ENCODE measurements at places on chromosomes 1 and 21.
A peak's percentile ranks its signal among the peaks of the same experiment; 100 is the strongest.

GRCh38 chr1:186996816-186997215 is 168.1 kb downstream of the PLA2G4A start:
- no peak for DNase-seq

- DNase-seq = no peak
Observed at GRCh38 chr1:43522431-43522775, 8.3 kb upstream of the PTPRF start.

- DNase-seq = no peak
Observed at GRCh38 chr1:78892260-78892840, 114.2 kb downstream of the ADGRL4 start.

DNA sequence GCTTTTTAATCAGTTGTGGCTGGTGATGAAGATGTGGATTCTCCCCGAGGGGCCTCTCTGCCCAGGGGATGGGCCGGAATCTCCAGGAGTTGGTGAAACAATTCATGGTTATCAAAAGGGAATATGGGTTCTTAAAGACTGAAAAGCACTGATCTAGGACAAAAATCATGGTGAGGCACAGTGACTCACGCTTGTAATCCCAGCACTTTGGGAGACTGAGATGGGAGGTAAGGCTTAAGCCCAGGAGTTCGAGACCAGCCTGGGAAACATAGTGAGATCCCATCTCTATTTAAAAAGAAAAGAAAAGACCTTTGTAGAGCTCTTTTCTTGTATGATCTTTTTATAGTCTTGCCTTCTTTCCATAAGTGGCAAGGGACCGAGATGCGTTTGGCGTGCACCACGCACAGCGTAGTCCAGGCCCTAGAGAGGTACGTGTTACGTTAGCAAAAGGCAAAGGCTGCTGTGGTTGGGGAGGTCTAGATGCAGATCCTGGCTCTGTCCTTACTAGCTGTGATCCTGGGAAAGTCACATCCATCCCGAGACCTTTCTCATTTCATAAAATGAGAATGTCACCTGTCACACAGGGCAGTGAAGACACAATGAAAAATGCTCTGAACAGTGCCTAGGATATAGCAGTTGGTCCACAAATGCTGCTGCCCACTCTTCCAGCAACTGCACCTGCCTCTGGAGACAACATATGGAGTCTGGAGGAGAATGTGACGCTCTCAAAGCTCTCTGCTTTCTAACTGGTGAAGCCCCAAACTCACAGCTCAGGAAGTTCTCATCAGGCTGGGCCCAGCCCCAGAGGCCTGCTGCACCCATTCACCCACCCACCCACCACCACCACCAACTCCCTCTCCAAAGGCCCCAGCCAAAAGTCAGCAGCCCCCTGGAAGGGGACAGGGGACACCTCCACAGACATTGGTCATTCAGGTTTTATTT is 54.8 kb downstream of the KIF21B start:
- peak; percentile 4 for DNase-seq

GRCh38 chr21:45366931-45367401 is 38.0 kb upstream of the COL18A1 start:
- DNase-seq = peak; percentile 94

- DNase-seq = no peak
Observed at GRCh38 chr1:27292106-27292505, 29.9 kb upstream of the TMEM222 start.

GRCh38 chr1:241308011-241308410 is 49.0 kb downstream of the RGS7 start:
- no peak for DNase-seq

- DNase-seq = no peak
Observed at GRCh38 chr1:2316451-2316961, 74.8 kb downstream of the MORN1 start.

DNA sequence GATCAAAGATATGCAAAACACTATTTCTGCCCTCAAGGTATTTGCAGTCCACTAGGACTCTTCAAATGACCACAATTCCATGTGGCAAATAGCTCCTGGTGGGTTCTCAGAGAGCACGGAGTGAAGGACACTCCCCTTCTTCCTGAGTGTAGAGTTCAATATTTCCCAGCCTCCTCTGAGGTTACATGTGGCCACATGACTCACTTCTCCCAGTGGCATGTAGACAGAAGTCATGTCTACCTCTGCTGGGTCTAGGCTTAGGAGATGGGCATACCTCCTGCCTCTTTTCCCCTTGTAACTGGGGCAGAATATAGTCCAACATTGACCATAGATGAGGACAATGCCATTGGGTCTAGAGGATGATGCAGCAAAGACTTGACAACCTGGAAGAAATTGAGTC is 191.4 kb downstream of the MIS18A start:
- DNase-seq = no peak

DNA sequence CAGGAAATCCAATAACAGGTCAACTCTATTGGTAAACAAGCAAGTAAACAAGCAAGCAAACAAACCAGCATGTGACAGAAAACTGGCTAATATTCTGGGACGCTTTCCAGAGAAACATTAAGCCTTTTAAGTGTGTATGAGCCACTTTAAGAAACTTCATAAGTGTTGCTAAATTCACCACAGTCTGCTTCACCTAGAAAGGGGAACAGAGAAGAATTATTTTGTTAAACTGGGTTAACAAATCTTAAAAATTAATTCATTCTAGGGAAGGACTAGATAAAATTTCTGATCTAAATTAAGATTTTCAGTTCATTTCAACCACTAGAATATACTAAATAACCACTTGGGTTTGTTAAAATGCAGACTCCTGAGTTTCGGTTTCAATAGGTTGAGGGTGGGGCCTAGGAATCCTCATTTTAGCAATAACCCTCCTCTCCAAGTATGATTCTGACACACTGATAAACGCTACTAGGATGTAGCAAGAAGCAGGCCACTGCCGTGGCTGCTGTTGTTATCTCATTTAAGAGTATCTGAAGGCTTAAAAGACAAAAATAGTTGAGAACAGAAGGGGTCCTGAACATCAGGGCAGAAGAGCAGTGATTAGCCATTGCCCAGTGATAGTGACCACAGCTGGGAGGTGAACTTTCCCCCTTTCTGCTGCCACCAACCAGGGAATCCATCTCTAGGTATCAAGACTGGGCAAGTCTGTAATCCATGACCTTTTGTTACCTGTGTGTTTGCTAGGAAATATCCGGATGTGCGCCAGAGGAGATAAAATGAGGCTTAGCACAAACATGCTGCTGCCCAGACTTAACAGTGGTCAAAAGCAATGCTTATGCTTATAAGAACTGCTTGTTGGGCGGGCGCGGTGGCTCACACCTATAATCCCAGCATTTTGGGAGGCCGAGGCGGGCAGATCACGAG is 11.2 kb downstream of the CREG1 start:
- no peak for DNase-seq

- no peak for DNase-seq
Observed at GRCh38 chr1:56808410-56808809, 10.8 kb downstream of the FYB2 start.

- DNase-seq = peak; percentile 46
Observed at GRCh38 chr1:200306944-200307754, 102.7 kb downstream of the ZNF281 start.

DNA sequence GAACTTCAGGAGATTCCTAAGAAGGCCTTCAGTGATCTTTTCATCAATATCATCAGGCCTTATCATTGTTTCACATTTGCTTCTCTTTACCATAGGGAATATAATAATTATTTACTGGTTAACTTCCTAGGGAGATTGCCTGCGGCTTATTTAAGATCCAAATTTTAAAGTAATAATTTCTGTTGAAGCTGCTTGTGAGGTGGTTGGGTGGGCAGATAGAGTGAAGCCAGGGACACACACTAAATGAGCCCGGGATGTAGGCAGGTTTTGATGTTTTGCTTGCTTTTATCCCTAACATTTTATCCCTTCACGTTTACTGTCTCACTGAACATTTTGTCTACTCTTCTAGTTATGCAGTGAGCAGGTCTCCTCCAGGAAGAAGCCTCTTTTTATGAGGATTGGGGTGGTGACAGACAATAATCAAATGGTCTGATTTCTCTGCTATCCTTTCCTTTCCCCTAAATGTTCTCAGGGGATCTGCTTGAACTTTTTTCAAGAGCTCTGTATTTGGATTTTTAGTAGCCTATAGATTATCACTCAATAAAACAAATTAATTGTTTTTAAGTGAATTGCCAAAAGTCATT is 164.7 kb downstream of the RUNX1 start:
- DNase-seq = peak; percentile 5

- DNase-seq = no peak
Observed at GRCh38 chr1:6591222-6591621, 11.4 kb downstream of the ZBTB48 start.

DNA sequence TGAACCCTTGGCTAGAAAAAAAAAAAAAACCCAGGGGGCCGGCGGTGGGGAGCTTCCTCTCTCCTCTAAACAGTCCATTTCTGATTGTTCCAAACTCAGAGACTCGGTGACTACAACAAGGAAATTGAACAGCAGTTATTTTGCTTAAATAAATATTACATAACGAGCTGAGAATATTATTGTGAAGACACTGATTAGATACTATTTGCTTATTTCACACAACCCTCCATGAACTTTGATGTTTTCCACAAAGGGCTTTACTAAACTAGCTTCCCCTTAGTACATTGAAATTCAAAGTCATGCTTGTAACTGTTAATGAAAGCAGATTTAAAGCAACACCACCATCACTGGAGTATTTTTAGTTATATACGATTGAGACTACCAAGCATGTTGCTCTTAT is at the start of gene CFHR5:
Gene CFHR5 (plus strand): TSS at position 279 of the 400 bp plus-strand sequence. CDS start 109 bp downstream, at position 388.
- DNase-seq = no peak

GRCh38 chr1:30213936-30214335 is 509.4 kb downstream of the MATN1 start:
- no peak for DNase-seq
